ENCODE measurements at places on chromosomes 4 and X.
A peak's percentile ranks its signal among the peaks of the same experiment; 100 is the strongest.

GRCh38 chrX:2495595-2495994, 5.2 kb downstream of the DHRSX start:
- no peak for DNase-seq
- no peak overlapping the region for H3K27ac ChIP-seq
- H3K4me1 ChIP-seq: no peaks in the 10 kb centered on the region
- H3K27me3 ChIP-seq: no peaks in the 10 kb centered on the region
- H3K36me3 ChIP-seq: no peaks in the 10 kb centered on the region
- H3K4me3 ChIP-seq: no peak overlapping the region

- no peaks in the 10 kb centered on the region for H3K27me3 ChIP-seq
- no peaks in the 10 kb centered on the region for H3K4me1 ChIP-seq
- H3K36me3 ChIP-seq: no peaks in the 10 kb centered on the region
- DNase-seq: no peak
- no peak overlapping the region for H3K4me3 ChIP-seq
Measured at GRCh38 chr4:166091912-166092510, 219.0 kb downstream of the TLL1 start.

DNA sequence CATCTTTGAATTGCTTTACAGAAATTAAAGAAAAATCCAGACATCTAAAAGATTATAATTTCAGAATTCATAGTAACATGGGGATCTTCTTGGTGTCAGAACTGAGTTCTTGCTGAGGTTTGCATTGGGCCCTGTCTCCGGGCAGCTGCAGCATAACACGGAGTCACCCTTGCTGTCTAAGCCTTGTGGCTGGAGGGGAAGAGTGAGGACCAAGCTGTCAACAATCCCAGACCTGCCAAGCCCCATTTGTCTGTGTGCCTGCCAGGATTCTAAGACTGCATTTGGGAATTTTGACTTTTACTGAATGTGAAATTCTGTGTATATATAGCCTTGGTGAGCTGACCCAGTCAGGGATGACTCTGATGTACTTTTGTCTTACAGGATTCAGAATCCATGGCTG, 25.2 kb upstream of the NAP1L5 start:
- H3K4me3 ChIP-seq: no peak overlapping the region
- H3K36me3 ChIP-seq: peaks cover 4% of the 10 kb centered on the region
- no peaks in the 10 kb centered on the region for H3K27me3 ChIP-seq

DNA sequence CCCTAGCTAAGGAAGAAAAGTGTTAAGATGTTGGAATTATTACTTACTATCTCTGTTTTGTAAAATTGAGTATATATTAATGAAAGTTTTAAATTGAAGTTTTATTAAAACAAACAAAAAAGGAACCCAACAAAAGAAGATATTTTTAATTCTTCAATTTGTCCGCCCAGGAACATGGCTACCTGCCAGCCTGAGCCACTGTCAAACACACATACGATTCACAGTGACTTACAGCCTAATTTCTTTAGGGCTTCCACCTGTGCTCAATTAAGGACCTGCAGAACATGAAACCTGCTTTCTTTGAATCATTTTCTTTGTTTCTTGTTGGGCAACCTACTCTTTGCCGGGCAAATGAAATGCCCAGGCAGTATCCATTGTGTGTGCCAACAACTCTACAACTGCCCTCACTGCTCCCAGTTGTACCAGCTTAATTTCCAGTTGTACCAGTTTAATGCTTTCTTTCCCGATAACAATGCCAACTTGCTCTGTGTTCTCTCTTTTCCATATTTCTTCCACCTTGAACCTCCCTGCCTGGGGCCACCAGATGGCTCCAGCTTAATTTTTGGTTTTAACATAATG, 181.7 kb downstream of the GBA3 start:
- H3K36me3 ChIP-seq: no peaks in the 10 kb centered on the region
- H3K27ac ChIP-seq: no peak overlapping the region
- H3K4me1 ChIP-seq: no peaks in the 10 kb centered on the region
- H3K27me3 ChIP-seq: no peaks in the 10 kb centered on the region

DNA sequence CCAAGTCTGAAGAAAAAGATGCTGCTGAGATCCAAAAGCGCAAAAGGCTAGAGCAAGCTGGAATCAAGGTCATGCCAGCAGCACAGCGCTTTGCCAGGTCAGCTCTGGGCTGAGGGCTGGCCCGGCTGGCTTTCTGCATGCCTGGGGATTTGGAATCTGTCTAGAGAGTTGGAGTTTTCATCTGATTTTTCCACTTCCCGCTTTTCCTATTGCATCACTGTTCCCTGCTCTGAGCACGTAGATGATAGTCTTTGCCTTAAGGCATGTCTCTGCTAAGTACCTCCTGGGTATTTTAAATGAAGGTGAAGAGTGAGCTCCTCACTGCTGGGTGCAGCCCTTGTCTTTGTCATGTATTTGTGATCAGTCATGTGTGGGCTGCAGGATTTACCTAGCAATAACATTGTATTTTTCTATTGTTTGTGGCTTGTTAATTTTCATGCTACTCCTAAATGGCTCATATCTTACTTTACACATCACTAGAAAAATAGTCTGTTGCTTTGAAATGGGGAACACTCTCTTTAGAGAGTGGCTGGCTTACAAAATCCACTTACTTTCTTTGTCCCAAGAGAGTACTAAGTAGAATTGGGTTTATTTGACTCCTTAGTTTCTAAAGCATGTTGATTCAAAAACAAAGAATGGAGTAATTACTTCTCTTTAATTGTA, 82.8 kb downstream of the LIMCH1 start:
- H3K36me3 ChIP-seq: no peaks in the 10 kb centered on the region
- no peak overlapping the region for H3K4me3 ChIP-seq
- H3K4me1 ChIP-seq: peaks cover 8% of the 10 kb centered on the region
- H3K27me3 ChIP-seq: no peaks in the 10 kb centered on the region
- DNase-seq: peak; percentile 78

DNA sequence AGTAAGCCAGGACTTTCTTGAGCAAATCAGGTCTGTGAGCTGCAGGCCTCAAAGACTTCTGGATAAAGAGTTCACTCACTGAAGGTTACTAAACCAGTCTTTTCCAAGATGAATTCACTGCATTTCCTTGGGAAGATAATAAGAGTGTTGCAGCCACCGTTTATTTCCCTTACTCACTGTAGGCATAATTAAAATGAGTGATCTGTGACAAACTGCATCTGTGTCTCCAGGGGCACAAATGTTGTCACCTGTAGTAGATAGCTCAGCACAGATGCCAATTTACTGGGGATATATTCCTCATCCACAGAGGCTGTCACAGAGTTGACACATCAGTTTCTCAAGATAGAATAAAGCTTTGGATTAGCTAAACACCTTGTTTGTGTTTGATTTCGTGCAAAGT, 580.2 kb downstream of the SPRY1 start:
- no peak overlapping the region for H3K4me3 ChIP-seq
- H3K4me1 ChIP-seq: no peaks in the 10 kb centered on the region
- H3K36me3 ChIP-seq: no peaks in the 10 kb centered on the region
- H3K27me3 ChIP-seq: no peaks in the 10 kb centered on the region

- no peak overlapping the region for H3K4me3 ChIP-seq
- peak overlapping the region; percentile 32 for H3K27ac ChIP-seq
- H3K4me1 ChIP-seq: no peaks in the 10 kb centered on the region
- H3K27me3 ChIP-seq: peaks cover 1% of the 10 kb centered on the region
Measured at GRCh38 chr4:184514121-184514988, 40.0 kb upstream of the IRF2 start.

DNA sequence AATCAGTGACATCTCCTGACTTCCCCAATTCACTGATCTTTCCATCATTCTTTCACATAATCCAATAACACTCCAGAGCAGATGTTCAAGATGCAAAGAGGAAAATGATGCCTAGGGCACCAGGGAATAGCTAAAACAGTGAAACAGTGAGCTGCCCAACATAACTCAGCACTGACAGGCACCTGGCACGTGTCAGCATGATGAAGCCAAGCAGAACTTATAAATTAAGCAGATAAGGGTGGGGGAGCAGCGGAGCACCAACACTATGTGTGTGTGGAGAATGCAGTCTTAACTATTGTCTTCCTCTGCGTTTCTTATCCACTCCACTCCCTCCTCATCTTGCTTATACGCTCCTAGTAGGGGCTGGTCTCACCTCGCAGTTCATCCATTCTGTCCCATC, 89.4 kb downstream of the AMMECR1 start:
- DNase-seq: no peak
- H3K27ac ChIP-seq: no peak overlapping the region
- no peaks in the 10 kb centered on the region for H3K36me3 ChIP-seq
- H3K4me3 ChIP-seq: no peak overlapping the region

DNA sequence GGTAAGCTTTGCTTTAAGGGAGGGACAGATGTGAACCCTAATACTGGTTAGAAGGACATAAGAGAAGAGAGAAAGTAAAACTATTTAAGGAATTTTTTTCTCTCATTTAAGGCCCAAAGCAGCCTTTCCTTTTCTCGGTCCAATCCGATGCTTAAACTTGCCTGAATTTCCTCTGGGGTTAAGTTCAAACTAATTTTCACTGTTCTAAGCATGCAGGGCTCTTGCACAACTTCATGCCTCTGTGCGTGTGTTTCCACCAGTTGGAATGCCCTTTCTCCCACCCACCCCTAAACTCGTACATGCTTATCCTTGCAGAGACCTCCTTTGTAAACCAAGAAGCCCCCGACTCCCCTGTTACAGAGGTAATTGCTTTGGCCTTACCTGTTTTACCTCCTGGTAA, 204.7 kb downstream of the CBR4 start:
- H3K36me3 ChIP-seq: no peaks in the 10 kb centered on the region
- no peak overlapping the region for H3K27ac ChIP-seq
- H3K27me3 ChIP-seq: no peaks in the 10 kb centered on the region
- H3K4me3 ChIP-seq: no peak overlapping the region
- DNase-seq: no peak
- no peaks in the 10 kb centered on the region for H3K4me1 ChIP-seq
